ENCODE measurements at places on chromosomes 6 and 20.

- DNase-seq: no peak
These were observed 56.5 kb upstream of the HFE start for GRCh38 chr6:26030716-26031115.

GRCh38 chr6:137240168-137240567, 21.0 kb upstream of the IFNGR1 start:
- no peak for DNase-seq

DNA sequence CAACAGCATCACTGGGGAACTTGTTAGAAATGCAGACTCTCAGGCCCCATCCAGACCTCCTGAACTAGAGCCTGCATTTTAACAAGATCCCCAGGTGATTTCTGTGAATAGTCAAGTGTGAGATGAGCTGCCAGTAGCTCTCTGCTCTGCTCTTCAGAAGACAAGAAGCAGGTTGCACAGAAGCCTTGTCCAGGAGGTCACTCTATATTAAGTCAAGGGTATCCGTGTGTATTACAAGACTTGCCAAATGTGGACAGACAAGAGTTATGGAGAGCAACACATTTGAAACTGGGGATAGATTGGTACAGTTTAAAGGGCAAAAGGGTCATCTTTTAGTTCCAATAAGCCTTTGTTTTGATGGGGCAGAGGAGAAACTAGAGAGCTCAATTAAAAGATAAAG, 23.2 kb upstream of the RIN2 start:
- no peak for DNase-seq

- DNase-seq: no peak
These were observed 1068.0 kb upstream of the EPHA7 start for GRCh38 chr6:94487371-94487770.

DNA sequence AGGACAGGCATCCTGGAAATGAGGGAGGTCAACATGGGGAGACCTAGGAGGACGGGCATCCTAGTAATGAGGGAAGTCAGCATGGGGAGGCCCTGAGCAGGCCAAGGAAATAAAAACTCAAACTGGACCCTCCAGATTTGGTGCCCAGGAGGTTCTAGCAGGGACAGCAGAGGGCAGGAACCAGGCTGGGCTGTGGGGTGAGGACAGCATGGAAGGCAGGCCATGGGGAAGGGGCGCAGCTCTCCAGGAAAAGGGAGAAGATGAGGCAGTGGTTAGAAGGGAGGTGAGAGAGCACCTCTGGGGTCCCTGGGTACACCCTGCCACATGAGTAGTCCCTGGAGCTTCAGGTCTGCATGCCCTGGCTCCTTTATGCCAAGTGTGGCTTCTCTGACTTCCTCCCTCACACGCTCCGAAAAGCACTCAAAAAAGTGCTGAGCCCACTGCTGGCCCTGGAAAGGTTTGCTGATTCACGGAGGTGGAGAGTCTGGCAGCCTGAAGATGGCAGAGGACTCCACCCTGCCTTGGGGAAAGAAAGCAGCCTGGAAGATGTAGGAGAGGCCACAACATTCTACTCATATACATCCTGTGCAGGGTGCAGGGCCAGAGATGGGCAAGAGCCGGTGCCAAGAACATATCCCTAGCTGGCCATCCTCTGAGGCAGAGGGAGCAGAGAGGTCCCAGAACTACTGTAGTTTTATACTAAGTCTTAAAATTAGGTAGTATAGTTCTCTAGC, 154.9 kb downstream of the MRPL14 start:
- no peak for DNase-seq

GRCh38 chr6:164478426-164478825, 831.0 kb downstream of the C6orf118 start:
- no peak for DNase-seq

DNA sequence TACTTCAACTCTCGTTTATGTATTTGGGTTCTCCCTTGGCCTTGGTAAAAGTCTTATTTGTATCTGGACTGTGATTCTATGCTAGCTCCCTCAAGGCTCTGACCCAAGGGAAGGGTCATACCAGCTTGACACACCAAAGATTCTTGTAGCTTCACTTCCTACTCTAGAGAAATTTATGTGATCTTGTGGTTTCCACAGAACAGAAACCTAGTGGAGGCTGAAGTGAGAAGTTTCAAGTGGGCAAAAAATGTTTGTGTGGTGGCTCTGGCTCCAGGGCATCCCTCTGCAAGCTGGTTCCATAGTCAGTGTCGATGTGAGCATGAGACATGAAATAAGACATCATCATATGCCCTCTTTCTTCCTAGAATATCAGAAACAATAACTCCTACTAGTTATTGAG, 48.1 kb upstream of the TNFRSF21 start:
- DNase-seq: no peak

DNA sequence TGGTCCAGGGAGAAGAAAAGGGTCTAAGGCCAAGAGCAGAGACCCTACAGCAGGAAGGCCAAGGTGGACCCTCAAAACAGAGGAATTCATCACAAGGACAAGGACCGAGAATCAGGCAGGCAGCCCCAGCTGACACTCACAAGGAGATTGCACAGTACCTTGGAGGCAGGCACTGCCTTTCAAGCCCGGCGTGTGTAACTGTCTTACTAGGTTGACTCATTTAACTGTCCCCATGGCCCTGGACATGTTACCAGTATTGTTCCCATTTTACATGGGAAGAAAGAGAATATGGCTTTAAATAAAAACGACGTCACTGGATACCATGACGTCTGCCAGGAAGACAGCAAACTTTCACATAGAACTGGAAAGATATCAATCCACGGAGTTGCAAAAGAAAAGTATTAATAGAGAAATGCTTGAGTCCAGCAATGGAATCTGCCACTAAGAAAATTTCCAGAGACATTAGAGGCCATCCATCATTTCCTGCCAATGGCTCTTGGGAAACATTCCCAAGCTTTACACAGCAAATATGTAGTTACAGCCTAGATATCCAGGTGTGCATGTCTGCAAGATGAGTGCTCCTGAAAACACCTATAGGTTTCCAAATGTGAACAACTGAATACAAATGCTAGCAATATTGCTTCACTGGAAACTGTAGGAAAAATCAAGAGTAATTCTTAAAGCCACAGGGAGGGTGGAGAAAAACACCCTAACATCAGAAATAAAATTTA, 111.5 kb upstream of the RPS6KA2 start:
- DNase-seq: no peak

DNA sequence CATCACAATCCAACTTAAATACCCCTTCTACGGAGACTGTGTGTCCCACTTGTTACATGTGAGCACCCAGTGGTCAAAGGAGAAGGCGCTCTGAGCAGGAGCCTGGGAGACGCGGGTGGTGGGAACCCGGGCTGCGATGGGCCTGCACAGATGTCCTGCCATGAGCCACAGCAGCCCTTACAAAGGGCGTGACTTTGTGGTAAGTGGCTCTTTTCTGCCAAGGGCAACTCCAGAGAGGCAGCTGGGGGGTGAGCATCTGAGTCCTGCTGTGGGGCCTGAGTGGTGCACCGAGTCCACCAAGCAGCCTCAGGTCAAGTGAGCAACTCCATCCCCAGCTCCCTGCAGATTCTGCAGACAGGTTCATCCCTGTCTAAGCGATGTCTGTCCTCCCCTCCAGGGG, 33.6 kb upstream of the CST7 start:
- DNase-seq: no peak

DNA sequence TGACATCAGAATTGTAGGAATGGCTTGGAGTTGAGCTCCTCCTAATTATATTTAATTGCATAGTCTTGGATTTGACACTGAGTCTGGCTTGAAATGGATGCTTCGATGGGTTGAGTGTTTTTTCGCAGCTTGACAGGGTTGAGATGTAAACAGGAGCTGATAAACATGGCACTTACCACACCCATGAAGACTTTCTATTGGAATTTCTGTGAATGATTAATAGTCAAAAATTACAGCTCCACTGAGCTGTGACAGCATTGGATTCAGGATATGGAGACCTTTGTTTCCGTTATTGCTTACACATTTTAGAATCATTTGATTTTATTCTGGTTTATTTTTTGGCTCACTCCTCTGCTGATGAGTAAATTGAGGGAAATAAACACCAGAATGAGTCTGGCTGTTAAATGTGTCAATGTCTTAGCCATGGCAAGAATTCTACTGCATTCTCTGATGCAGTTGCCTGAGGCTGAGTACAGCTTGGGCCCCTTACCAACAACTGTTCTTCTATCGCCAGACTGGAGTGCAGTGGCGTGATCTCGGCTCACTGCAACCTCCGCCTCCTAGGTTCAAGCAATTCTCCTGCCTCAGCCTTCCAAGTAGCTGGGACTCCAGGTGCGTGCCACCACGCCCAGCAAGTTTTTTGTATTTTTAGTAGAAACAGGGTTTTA, 128.1 kb upstream of the DOK5 start:
- DNase-seq: no peak

DNA sequence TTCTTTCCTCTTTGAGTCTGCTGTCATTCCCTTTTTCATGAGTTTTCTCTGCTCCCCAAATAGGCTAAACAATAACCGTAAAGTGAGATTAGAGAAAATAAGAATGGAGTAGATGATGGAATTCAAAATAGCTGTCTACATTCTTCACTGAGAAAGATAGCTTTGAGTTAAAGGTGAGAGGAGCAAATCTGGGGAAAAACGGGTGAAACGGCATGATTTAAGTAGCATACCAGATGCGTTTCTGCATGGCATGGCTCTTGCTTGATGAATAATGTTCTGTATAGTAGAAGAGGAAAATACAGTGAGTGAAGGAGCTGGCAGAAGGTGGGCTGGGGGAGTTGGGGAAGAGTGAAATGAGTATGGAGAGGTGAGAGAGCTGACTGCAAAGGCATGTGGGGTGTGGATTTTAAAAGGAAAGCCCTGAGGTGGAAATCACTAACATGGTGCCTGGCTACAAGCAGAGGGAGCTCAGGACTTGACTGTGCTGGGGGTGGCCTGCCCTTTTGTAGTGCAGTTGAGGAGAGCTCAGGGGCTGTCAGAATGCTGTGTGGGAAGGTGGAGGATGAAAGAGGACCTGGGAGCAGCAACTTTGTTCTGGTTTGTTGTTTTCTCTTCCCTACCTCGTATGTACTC, 8.8 kb downstream of the BICRAL start:
- no peak for DNase-seq

DNA sequence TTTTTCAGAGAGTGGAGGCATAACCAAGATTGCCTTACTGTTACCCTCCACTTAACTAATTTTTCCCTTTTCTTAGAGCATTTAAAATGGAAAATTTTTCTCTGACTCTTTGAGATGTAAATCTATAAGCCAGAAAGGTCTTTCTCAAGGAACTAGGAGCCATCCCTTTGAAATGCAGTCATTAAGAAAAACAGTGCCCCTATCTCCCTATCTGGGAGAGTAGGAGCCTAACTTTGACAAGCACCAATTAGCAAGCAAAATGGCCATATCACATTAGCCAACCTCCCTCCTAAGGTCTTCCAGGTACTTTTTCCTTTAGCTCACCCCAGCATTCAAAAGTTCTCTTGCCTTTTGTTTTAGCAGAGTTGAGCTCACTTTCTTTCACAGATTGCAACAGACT, 570.5 kb downstream of the EPHA7 start:
- DNase-seq: no peak

GRCh38 chr6:9520417-9521151, 894.3 kb downstream of the TFAP2A start:
- peak; percentile 73 for DNase-seq

- DNase-seq: no peak
These were observed 58.3 kb downstream of the TENT5A start for GRCh38 chr6:81694207-81694606.

- DNase-seq: no peak
These were observed 115.6 kb upstream of the FAM83B start for GRCh38 chr6:54730767-54731630.

DNA sequence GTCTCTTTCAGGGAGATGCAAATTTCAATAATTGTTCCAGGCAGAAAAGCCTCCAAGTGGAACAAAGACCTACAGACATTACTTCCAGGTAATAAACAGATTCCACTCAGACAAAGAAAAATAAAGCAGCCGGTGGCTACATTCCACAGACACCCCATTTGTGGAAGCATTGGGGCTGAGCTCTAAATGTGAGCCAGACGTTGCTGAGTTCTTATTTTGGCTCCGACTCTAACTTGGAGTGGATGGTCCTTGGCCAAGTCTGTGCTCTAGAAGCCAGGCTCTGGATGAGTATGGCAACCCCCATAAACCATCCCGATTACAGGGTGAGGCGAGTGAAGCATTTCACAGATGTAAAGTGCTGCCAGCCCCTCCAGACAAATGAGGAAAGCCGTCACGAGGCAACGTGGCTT, 6.6 kb downstream of the TRAM2 start:
- DNase-seq: no peak

DNA sequence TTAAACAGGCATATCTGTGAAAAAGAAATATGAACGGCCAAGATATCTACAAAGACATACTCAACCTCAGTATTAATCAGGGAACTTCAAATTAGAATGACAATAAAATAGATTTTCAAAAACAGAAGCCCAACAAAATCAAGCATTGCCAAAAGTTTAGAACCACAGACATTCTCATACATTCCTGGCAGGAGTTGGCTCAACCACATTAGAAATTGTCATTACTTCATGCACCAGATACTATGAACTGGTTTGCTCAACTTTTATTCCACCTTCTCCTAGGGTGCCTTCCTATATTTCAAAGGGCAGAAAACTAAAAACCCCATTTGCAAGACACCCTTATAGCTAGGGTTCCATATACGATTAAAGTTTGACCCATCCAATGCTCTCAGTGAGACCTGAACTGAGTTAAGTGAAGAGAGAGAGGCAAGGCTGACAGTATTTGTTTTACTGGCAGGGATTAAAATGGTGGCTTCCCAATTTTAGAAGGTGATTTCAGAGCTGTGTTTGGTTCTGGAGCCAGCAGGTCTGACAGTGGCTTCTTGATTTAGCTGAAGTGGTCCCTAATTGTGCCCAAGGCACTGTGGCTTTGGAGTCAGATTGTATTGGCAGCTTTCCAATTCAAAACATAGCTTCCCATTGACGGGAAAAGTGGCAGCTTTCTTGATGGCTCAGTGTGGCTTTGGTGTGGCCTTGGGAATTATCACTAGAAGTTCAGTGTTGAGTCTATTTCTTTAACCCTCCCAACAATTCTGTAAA, 77.1 kb upstream of the CDYL start:
- DNase-seq: no peak

DNA sequence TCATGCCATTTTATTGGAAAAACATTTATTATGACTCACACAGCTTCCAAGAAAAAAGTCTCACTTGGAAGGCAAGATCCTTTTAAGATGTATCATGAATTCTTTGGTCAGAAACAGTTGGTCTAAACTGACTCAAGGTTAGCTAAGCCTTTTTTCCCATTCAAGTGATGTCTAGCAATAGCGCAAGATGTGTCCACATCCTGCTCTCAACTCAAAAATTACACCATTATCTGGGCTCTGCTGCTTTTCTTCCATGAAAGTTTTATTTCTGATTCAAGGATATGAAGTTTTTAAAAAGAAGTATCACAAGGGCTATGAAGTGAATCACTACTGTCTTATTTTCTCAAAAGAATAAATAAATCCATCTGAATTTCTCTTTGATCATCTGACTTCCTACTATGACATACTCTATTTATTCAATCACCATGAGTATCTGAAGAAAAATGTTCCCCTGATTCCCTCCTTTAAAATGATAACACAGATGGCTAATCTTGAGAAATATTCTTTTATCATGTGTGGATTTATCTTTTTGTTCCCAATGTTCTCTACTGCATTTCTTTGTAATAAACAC, 139.2 kb downstream of the AHI1 start:
- peak; percentile 81 for DNase-seq

- no peak for DNase-seq
These were observed 6.4 kb upstream of the TXNDC5 start for GRCh38 chr6:7916959-7917358.

GRCh38 chr20:53138454-53139262, 166.5 kb downstream of the TSHZ2 start:
- no peak for DNase-seq

Measured in fibroblast of skin of left biceps (primary cell).